ENCODE measurements at places on chromosomes 7 and 10.

GRCh38 chr10:43057231-43057711, 19.6 kb upstream of the RET start:
- DNase-seq = no peak

DNA sequence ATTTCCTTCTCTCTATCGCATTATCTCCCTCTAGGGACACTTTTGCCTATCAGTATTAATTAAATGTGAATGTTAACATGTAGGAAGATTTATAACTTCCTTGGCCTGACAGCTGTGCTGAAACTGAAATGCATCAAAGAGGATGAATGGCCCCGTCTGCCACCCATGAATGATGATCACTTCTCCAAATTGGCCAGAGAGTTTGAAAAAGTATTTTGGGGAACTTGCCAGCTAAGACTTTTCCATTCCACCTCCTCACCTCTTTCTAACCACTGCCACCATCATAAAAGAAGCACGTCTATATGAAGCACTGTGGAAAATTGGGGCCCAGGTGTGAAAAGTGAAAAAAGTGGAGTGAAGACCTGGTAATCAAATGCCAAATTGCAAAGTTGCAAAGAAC, 25.4 kb upstream of the ST8SIA6 start:
- DNase-seq = no peak

GRCh38 chr7:12913002-12913401, 225.6 kb downstream of the ARL4A start:
- no peak for DNase-seq

- DNase-seq = no peak
These were observed 130.8 kb downstream of the PAXIP1 start for GRCh38 chr7:154871928-154872750.

DNA sequence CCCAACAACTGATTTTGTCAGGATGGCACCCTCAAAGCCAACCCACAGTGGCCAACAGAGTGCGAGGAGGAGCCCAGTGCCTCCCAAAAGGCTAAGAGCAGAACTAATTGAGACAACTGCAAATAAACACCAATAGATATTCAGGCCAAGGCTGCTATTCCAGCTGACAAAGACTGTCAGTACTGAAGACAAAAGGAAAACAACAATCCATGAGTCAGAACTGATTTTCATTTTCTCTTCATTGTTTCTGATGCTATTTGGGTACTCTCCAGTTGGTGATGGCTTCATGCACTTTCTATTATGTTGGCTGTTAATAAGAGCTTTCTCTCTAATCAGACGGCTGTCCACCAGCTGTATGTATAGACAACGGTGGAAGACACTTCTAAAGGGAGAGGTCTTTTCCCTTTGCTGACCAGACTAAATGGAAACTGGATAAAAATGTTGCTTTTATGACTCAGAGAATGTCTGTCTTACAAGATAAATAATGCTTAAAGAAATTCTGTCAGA, 515.9 kb downstream of the PARD3 start:
- DNase-seq = no peak

DNA sequence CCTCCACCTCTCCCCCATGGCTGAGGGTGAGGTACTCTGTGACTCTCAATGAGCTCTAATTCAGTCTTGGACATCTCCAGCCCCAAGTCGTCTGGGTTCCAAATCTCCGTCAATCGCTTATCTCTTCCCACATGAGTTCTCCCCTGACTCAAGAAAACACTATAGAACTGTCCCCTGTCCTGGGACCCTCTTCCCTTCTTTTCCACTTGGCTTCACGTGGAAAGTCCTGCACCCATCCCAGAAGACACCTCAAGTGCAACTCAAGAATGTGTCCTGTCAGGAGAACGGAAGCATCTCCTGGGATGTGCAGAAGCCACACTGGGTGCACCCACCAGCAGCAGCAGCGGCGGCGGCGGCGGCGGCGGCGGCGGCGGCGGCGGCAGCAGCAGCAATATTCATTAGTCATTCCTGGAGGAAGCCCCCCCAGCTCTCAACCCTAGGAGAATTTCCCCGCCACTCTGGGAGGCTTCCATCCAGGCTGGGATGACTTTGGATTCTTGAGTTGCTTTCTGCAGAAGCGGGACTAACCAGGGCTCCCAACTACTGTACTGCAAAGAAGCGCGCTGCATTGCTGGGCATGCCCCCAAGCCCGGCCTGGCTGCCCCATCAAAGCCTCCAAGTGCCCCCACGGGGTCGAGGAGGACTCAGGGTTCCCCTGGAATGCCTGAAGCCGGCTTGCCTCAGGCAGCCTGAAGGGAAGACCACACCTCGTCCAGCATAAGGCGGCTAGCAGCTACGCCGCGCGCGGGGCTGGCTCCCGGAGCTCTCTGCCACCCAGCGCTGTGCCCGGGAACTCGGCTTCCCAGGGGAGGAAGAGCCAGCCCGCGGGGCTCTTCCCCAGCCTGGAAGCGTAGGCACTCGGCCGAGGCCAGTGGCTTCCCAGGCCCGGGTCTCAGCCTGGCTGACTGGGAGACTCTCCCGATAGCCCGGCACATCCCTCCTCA, 1.0 kb downstream of the CRTAC1 start:
- DNase-seq = no peak

GRCh38 chr10:77925795-77926565, 575 bp downstream of the DLG5 start:
- DNase-seq = peak; percentile 32

DNA sequence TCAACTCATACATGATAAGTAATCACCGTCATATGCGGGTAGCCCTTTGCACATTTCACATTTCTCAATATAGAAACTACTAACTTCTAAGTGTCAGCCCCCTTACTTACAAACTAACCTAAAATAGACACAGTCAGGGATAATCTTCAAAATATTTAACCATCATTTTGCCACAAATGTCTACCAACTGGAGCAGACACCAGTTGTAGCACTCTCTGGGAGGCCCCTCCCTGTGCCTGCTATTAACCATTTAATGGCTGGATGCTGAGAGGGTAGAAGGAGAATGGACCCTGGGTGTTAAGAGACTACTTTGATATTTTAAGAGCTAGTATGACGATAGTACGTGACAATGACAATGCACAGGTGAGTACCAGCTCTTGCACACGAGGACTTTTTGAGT, 116.4 kb downstream of the SORBS1 start:
- no peak for DNase-seq

- DNase-seq = peak; percentile 74
These were observed at the start of gene TRIP6 for GRCh38 chr7:100867040-100867775. Gene TRIP6 (plus strand): TSS chr7:100867387. CDS start chr7:100867498, 111 bp downstream.

- no peak for DNase-seq
These were observed 115.6 kb downstream of the ELMO1 start for GRCh38 chr7:37333075-37333474.

DNA sequence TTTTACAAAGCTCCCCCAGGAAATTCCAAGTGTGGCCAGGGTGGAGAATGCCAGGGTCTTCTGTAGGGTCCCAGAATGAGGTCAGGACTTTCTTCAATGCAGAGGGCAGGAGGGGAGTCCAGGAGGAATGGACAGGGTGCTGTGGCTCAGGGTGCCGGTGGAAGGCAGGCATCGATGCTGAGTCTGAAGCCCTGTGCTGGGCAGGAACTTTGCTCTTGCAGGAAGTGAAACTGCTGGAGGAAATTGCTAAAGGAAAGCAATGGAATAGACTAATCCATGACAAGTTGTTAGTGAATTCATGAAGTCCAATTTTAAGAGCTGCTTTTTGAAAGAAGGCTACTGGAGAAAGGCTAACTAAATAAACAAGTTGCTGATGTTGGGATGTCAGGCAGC, 14.8 kb downstream of the PTPRE start:
- no peak for DNase-seq

DNA sequence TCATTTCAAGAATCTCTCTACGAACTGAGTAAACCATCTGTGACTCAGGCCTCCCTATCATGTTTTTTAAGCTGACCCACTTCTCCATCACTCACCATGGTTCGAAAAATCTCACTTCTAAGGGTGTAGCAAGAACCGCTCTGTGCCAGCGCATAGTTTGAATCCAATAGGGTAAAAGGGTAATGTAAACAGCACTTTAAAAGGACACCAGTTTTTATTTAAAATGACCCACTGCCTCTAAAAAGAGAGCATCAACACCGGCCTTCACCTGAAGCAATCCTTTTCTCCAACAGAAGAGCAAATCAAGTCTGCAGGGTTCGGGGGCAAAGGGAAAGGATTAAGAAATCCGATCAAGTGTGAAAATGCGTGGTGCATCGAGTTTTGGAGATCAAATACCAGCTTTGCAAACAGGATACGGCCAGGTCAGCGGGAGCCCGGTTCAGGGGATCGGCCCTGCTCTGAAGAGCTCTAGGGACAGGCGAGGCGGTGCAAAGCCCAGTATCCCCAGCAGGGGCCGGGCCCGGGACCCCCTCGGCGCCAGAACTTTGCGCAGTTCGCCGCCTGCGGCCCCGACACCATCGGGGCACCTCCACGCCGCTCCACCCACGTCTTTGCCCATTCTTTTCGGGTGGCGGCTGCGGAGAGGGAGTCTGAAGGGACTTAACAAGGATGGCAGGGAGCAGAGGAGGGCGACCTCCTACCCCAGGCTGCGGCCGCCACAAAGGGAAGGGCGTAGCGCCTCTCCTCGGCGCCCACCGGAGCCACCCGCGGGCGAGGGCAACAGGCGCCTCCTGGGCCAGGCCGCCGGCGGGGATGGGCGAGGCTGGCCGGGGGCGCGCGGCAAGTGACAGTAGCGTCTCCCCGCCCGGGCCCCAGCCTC, 842 bp downstream of the NMT2 start:
- DNase-seq = peak; percentile 41

GRCh38 chr7:146831875-146832274, 715.3 kb downstream of the CNTNAP2 start:
- no peak for DNase-seq

DNA sequence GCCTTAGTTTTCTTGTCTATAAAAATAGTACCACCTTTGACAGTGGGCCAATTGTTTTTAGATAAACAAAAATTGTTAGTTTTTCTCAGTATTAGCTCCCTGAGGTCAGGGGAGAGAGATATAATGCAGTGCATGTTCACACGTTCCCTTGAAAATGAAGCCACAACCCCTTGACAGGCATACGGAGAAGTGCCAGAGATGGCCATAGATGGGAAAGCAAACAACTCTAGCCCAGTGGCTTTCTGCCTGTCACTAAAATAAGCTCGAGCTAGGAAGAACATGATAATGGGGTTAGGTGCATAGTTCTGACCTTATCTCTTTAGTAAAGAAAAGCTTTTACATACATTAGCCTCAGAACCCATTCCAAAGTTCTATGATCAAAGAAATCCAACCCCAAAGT, 124.9 kb downstream of the CHRM2 start:
- no peak for DNase-seq

GRCh38 chr7:158657189-158657746, 47.3 kb downstream of the NCAPG2 start:
- no peak for DNase-seq

DNA sequence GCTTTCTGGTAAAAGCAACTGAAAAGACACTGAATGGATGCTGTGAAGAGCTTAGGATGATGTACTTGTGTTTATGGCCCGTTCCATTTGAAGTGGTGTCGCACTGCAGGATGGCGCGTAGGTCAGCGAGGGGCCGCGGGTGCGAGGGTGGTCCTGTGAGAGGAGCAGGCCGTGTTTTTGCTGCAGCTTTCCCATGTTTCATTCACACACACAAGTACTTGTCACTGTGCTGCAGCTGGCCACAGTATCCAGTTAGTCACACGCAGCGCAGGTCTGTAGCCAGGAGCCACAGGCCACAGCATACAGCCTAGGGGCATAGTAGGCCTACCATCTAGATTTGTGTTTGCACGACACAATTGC, 23.2 kb downstream of the WIPI2 start:
- DNase-seq = no peak

GRCh38 chr7:39547336-39547735, 18.9 kb upstream of the YAE1 start:
- no peak for DNase-seq

GRCh38 chr7:30905078-30906012, 6.3 kb upstream of the AQP1 start:
- no peak for DNase-seq

- DNase-seq = no peak
These were observed 10.8 kb upstream of the JCAD start for GRCh38 chr10:30070001-30070685.

- DNase-seq = no peak
These were observed 37.5 kb downstream of the PDK4 start for GRCh38 chr7:95558864-95559263.

DNA sequence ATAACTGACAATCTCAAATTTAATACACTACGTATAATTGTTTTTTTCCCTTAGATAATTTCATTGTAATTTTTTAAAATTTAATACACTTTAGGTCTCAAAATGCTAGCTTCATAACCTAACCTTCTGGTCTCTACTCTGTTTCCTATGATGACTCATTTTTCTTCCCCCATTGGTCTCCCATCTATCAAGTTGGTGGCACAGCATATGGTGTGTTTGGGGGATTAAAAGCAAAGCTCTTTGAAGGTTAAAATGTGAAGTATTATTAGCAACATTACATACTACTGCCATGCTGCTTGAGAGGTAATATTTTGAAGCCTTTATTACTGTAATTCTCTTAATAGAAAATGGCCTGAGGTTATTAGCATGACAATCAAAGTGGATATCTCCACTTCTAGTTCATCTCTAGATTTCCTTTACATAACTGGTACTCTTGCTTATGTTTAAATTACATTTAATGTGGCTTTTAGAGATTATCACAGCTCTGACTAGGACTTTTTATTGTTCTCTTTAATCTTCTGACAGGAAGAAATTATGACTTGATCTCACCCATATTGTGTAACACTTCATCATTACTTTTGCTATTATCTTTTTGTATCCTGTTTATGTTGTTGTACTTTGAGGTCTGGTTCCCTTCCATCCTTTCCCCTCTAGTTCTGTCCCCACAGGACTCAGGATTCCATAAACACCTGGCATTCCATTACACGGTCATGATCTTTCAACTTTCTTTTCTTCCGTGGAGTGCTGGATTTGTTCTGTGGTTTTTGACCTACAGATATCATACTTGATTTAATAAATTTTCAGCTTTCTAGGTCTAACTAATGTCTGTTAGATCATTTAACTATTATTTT, 185.1 kb downstream of the SEMA3D start:
- no peak for DNase-seq

DNA sequence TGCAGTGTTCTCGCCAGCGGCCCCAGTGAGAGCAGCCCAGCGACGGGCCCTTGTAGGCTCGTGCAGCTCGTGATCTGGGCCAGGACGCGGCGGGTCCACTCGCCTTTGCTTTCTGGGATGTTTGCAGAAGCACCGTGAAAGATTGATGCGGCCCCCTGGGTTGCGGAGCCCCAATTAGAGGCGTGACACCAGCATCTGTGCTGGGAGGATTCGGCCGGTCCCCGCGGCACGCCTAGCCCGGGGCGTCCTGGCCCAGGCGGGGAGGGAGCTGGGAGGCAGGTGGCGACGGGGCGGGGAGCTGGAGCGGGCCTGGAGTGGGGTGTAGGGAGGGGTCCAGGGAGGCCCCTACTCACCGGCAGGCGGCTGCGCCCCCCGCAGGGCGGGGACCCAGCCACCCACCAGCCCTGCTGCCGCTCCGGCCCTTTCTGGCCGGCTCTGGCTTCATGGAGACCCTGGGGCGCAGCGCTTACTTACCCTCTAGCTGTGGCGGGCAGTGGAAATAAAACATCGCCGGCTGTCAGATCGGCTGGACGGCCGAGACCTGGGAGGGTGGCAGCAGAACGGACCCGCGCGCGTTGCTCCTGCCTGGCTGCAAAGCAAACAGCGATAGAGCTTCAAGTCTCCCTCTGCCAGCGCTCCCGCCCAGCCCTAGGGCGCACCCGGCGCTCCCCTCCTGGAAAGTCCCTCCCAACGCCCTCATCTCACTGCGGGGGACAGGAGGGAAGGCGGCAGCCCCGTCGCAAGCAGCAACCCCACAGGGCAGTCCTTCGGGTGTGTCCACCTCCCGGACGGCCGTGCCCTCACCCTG, 752 bp downstream of the DRGX start:
- no peak for DNase-seq
